ENCODE measurements at places on chromosomes 11 and 22.

GRCh38 chr11:100994966-100995365 lies 134.6 kb downstream of the PGR start:
- no peak for DNase-seq

GRCh38 chr11:10979529-10979928 lies 121.7 kb upstream of the ZBED5 start:
- no peak for DNase-seq

DNA sequence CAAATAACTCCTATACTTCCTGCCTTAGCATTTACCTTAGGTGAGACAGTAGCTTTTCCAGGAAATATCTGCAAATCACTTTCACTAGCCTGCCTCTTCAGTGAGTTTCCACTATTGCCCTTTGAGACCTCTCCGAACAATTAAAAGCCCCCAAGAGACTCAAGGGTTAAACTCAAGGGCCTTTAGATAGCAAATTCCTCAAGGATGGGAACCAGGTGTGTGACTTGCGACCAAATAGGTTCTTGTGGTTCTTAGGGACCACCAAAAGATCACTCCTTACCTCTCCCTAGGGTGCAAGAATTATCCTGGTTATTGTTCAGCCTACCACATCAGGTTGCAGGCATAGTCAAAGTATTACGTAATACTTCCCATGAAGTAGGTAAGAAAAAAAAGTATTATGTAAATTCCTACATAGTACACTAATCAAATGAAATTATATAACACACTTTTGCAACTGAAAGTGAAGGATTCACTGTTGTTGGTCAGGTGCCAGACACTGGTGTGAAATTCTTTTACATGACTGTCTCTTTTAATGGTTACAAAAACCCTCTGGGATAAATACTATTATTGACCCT lies 1.4 kb upstream of the RDX start:
- no peak for DNase-seq

DNA sequence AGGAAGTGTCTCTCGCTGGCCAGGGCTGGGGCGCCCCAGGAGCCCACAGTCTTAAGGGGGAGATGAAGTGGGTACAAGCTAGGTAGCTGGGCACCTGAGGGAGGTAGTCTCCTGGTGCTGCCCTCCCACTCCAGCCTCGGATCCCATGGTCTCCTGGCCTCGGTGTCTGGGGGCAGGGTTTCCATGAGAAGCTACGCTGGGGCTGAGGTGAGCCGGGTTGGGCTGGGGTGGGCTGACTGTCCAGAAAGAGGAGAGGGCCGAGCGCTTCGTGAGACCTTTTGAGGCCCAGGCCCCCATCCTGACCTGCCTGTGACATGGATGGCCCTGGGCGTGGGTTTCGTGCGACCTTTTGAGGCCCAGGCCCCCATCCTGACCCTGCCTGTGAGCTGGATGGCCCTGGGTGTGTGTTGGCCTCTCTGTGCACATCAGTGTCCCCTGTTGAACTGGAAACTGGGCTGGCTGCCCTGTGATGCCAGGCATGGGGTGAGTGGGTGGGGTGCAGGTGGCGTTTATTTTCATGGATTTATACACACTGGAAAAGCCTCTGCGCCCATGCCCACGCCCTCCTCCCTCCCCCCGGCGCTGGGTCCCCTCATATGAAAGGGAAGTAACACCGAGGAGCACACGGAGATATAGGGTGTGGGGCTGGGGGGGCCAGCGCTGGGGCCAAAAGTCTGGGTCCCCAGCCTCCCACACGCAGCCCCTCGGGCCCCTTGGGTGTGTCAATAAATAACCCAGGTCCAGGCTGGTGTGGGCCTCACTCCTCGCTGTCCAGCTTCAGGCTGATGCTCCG lies 8.6 kb downstream of the AIP start:
- DNase-seq = no peak

- no peak for DNase-seq
Measured at GRCh38 chr11:133181066-133181465, 351.2 kb downstream of the OPCML start.

GRCh38 chr22:49554296-49554625 lies 273.4 kb downstream of the BRD1 start:
- DNase-seq = no peak

DNA sequence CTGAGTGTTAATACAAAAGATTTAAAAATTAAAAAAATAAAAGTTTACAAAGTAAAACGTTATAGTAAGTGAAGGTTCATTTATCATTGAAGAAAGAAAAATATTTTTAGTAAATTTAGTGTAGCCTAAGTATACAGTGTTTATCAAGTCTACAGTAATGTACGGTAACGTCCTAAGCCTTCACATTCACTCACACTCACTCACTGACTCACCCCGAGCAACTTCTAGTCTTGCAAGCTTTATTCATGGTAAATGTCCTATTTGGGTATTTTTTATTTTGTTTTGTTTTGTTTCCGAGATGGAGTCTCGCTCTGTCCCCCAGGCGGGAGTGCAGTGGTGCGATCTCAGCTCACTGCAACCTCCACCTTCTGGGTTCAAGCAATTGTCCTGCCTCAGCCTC lies 8.8 kb downstream of the CASTOR1 start:
- DNase-seq = no peak

DNA sequence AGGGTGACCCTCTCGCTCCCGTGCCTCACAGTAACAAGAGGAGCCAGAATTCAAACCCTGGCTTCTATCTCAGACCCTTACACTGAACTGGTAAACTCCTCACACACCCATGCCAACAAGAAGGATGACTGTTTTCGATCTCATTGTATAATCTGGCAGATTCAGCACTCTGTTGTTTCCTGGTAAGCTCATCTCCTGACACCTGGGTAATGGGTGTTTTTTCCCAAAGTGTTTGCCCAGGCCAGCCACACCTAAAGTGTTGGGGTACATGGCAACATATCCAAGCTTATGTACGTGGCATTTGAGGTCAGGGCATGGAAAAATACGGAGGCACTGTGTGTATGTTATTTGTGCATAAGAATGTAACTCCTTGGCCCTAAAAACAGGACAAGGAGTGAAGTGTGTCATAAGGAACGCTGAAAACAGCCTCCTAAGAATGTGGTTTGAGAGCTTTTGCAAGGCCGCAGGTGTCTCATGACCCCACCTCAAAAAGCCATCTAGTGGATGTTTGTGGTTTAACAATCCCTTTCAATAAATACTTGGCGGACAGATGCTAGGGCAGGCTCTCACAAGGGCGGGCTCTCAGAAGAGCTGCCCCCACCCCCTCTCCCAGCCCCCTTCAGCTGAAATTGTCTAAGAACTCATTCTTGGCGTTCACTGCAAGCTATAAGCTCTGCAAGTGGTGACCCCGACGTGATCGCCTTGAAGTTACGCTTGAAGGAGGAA lies at the start of gene MS4A15:
TSS of gene MS4A15 (plus strand) at position 561 of the 726 bp plus-strand sequence. CDS start 6,867 bp downstream, outside the sequence.
- DNase-seq = no peak

DNA sequence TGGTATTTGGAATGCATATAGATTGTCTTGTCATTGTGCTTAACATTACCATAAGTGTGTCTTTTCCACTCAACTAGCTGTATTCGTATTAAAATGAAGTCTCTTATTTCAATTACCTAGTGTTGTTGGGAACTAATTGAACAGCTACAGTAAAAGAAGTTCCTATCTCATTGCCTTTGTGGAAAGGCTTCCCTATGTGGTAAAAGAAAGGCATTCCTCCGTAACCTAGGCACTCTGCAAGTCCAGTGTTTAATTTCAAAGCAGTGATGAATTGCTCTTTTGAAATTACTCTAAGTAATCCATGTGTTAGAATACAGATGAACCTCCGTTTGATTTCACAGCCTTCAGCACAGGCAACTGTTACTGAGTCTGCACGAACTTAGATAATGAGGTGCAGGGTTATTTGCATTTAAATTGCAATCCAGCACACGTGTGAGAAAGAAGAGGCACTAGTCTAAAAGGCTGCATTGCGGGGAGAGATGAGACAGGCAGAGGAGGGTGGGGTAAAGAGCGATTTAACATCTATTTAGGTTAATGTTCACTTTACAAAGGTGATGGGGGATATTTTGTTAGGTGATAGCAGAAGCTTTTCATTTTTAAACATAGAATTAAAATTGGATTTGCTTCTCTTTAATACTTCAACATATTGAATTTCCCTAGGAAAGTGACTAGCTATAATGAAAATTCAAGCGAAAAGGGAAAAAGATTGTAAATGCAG lies 25.0 kb upstream of the CRTAM start:
- DNase-seq = no peak

DNA sequence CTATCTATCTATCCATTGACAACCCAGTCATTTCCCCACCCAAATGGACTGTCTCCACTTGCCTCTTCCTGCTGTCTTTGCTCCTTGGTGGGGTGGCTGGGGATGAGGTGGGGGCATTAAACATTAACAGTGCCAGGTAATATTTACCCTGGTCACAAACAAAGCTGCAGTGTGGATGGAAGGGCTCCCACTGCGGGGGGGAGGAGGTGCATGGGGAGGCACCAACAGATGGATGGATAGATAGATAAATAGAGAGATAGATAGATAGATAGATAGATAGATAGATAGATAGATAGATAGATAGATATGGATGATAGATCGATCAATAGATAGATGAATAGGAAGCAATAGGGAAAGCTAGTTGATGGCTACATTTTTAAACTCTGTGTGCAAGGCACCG lies 2.3 kb upstream of the FXYD2 start:
- DNase-seq = no peak

GRCh38 chr22:32707971-32708370 lies 93.5 kb upstream of the TIMP3 start:
- DNase-seq = no peak

- DNase-seq = no peak
Measured at GRCh38 chr11:26333906-26334305, 2.0 kb downstream of the ANO3 start.
